HS-27A (cell line): ENCODE measurements at places on chromosomes 3 and 15.

- peak; percentile 91 for DNase-seq
Measured at GRCh38 chr3:127734754-127735473, 62.2 kb downstream of the ABTB1 start.

- DNase-seq = no peak
Measured at GRCh38 chr3:190862209-190863118, at the start of gene GMNC. Gene GMNC, minus strand, starts transcription at chr3:190862694. Its CDS starts 79 bp downstream, at chr3:190862615.

- peak; percentile 46 for DNase-seq
Measured at GRCh38 chr15:78216276-78217104, 17.9 kb downstream of the ACSBG1 start.

DNA sequence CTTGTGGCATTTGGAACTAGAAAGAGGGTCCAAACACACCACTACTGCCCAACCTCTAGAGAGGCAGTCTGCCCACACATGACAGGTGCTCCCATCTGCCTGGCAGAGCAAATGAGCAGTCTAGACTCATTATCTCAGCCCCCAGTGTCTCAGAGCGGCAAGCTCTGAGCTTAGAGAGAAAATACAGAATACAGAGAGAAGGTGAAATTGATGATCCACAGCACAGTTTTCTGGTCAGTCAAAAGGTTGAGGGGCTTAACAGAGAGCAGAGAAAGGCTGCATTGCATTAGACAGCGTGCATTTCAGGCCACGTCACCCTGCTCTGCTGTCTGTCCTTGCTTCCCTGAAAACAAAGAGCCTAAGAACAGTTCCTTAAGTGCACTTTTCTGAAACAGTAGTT is 135.1 kb downstream of the KCNMB2 start:
- no peak for DNase-seq

DNA sequence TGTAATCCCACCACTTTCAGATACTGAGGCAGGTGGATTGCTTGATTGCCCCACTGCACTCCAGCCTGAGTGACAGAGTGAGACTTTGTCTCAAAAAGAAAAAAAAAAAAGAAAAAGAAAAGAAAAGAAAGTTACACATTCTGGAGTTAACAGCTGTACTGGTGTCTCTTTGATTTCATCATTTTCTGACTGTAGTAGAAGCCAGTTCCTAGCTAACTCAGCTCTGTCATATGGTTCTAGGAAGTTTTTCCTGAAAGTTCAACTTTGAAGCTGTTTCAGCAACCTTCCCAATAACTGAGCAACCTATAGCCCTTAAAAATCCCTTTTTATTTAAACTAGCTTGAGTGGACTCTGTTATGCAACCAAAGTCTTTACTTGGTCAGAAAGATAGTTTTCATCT is 104.6 kb upstream of the STRIT1 start:
- DNase-seq = no peak

DNA sequence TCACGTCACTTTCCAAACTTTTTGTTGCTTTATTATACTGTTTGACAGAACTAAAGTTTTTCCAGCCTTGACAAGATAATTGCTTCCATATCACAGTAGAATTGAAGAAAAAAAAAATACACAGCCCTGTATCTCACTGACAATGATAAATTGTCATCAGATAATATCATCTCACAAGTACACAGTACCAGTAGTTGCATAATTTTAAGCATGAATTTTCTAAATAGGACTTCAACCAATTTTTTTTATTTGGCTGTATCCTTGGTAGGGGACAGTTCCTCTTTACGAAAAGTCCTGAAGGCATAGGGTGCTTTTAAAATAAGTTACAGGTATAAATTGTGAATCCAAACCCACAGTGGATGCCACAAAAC is 230.7 kb downstream of the ATP8B4 start:
- no peak for DNase-seq

GRCh38 chr15:98787194-98787593 is 138.9 kb downstream of the IGF1R start:
- no peak for DNase-seq

DNA sequence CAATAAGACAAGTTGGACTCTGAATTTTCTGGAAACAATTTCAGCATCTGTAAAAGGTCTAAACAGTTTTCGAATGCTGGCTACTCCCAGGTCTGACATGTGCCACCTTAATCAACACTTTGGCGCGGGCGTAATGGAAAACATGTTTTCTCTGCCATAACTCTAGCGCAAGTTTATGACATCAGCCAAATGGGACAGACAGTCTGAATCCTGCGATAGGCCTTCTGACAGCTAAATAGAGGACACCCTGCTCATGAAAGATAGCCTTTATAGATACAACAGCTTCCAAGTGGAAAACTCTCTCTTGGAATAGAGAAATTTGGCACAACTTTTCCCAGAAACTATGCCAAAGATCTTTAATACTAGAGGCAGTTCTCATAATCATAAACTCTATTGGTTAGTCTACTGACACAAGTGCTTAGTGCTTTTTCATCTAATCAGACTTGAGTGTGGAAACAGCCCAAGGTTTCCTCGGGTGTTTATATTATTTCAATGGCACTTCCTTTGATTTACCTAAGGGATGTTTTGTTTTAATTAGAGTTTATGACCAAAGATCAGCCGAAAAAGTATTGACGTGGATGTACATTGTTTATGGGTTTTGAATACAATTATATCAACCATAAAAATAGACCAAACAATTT is 120.1 kb upstream of the DPH6 start:
- no peak for DNase-seq

- DNase-seq = no peak
Measured at GRCh38 chr15:95922431-95922830, 408.1 kb upstream of the NR2F2 start.

- DNase-seq = no peak
Measured at GRCh38 chr3:30646181-30646876, 39.9 kb downstream of the TGFBR2 start.

DNA sequence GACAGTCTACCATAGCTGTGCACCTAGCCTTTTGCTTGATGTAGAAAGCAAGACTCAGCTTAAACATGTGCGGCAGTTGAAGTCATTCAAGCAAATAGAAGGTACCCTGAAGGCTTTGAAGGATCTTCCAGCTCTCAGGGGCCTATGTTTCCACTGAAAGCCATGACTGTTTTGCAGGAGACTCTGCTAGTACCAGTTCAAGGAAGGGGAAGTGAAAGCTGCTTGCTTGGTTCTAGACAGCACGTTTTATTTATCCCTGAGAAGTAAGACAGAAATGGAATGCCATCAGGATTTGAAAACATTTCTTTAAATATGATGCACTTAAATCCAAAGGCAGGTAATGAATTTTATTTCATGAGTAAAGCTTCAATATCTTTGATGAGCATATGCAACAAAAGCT is 311.4 kb downstream of the PDCD6IP start:
- DNase-seq = no peak

DNA sequence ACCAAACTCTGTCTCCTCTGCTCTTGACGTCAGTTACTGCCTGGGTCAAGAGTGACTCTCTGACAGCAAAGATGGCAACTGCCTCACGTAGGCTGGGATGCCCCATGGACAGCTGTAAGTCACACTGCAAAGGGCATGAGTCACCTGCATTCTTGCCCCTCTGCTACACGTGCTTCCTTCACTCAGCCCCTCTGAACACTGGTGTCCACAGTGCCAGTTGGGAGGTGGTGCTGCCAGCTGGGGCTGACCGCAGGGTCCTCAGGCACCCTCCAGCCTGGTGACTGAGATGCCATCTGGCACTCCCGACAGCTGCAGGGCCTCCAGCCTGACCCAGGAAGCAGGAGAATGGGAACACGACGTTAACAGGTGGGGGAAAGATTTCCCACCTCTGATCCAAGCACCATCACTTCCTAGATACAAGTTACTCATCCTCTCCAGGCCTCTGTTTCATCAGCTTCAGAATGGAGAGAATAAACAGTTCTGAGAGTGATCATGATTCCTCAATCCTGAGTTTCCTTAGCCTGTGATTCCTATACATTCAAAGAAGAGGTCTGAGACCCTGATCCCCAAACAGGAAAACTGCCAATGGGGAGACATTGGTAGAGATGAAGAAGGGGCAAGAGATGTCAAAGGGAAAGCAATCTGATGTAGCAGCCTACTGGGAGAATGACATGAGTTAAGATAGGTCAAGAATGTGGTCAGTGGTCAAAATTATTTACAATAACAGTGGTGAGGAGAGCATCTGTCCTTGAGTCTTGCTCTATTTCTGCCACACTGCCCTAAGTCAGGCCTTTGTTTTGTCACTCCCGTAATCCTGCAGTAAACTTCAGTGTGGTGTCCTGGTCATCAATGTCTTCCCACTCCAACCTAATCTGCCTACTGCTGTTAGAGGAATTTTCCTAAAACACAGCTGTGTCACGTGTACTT is 86.1 kb upstream of the BCL6 start:
- DNase-seq = no peak

- DNase-seq = no peak
Measured at GRCh38 chr3:170622369-170623159, 36.7 kb upstream of the SLC7A14 start.

GRCh38 chr3:71447197-71447596 is 136.3 kb downstream of the FOXP1 start:
- no peak for DNase-seq

DNA sequence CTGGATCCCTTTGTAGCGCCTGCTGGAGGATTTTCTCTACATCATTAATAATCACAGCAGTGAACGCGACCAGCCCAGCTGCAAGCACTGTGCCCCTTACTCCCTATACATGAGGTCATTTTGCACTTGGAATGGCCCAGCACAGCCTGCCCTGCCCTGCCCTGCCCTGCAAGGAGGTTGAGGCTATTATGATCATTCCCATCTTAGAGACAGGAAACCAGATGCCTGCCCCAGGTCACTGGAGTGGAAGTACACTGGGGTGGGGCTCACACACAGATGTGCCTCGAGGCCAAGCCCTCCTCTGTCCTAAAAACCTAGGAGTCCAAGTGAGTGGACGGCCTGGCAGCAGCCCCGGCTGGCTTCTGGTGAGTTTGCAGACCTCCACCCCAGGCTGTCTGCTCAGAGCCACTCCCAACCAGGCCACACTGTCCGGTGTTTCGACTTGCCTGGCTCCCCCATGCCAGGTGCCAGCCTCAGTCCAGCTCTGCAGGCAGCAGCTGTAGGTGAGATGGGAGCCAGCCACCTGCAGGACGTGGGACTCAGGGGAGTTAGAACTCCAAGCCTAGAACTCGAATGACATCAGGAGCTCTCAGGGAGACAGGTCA is 30.4 kb upstream of the SEC61A1 start:
- DNase-seq = no peak

DNA sequence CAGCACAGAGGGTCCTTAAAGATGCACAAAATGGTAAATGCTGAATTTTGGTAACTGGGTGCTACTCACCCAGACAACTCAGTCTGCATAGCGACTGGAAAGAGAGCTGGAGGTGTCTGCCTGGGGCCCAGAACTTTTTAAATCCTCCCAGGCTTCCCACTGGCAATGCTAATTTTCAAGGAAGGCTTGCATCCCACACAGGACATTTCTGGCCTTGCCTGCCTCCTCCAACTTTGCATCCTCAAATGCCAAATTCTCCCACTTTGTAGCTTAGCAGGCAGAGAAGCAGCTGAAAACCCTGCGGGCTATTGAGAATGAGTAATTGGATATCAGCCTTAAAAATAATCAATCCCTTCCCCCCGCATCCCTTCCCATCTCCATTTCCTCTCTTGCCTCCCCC is 656.6 kb upstream of the ADAMTS9 start:
- no peak for DNase-seq

GRCh38 chr3:187964760-187965159 is 189.2 kb upstream of the LPP start:
- DNase-seq = no peak

- no peak for DNase-seq
Measured at GRCh38 chr15:37057256-37057655, 43.1 kb downstream of the MEIS2 start.

- DNase-seq = no peak
Measured at GRCh38 chr15:25742776-25743547, 120.2 kb downstream of the ATP10A start.

DNA sequence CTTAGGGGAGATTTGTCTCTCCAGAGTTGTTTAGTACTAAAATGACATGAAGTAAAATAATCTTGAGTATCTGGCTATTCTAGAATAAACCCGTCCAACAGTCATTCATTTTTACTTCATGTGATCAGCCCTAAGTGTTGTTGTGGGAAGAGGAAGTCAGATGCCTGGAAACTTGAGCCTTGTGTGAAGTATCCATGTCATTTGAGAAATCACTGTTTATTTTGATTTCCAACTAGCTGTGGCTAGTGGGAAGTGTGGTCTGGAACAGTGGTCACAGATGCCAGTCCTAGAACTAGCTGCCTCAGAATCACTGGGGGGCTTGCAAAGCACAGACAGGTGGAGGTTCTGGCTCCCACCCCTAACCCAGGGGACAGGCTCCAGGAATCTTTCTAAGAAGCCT is 77.7 kb upstream of the LIMD1 start:
- no peak for DNase-seq

GRCh38 chr3:135348690-135349089 is 553.6 kb downstream of the EPHB1 start:
- DNase-seq = no peak

DNA sequence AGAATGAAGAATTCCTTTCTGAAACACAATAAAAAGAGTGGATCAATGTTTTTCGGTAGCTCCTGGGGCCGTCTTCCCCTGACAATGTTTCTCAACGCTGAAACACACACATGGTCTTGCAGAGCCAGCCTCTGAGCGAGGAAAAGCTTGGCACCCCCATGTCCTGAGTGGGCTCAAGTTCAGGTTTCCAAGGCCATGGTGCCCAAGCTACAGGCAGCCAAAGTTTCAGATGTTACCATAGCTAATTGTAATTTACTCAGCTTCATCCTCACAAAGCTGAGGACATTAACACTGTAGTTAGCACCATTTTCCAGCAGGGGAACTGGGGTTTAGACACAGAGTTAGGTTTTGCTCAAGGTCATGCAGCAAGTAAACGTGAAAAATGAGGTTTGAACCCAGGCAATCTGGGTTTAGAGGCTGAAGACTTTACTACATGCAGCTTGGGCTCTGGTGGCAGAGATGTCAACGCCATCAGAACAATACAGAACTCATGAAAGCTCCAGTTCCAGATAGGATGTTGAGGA is 199.1 kb downstream of the TJP1 start:
- no peak for DNase-seq

DNA sequence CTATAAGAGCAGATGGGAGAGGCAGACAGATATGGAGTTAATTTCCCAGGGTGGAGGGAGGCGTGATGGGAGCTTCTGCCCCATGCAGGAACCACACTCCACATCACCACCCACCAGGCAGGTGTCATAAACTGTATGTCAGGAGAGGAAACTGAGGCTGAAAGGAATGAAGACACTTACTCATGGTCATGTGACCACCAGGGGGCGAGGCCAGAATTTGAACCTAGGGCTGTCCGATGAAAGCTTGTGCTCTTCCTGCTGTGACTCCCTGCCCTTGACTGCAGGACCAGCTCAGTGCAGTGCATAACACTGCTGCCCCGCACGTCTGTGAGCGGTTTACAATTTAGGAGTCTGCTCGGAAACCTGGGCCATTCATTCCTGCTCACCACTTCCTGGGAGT is 28.8 kb downstream of the NUP210 start:
- DNase-seq = no peak
